ENCODE measurements at places on chromosomes 4 and X.

GRCh38 chr4:158172261-158173258, at the start of gene GASK1B:
TSS of gene GASK1B (minus strand) at chr4:158173025. CDS start at chr4:158171375, 1,650 bp downstream.
- peak; percentile 72 for DNase-seq

DNA sequence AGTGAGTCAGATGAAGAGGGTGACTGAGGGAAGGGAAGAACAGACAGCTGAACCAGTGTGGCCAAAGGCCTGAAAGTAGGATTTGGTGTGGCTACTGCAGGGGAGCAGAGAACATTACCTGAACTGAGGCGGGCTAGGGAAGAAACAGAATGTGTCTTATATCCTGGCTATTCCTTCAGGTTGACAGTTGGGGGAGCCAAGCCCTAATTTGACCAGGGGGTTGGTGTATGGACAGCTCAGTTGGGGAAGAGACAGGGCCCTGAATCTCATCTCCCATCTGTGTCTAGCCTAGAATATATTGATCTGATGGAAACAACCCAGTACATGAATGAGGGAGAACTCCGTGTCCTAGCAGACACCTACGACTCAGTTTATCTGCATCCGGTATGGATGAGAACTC, 4.2 kb downstream of the HDAC6 start:
- DNase-seq, result no peak

GRCh38 chr4:180538384-180539057, 1704.7 kb upstream of the TENM3 start:
- no peak for DNase-seq

DNA sequence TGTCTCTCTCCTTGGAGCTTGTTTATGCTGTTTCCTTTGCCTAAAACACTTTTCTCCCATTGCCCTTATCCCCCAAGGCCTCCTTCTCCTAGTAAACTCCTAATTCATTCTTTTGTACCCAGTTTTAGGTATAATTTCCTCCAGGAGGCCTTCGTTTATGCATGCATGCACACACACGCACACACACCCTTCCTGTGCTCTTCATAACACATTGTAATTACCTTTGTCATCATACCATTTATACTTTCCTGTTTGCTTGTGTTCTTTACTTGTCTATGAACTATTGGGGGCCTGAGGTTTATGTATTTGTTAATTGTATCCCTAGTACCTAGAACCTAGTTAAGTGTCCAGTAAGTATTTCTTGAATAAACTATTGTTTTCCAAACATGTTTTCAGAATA, 45.5 kb downstream of the XIAP start:
- no peak for DNase-seq

- DNase-seq, result no peak
Observed at GRCh38 chrX:40912166-40912565, 173.1 kb upstream of the USP9X start.

DNA sequence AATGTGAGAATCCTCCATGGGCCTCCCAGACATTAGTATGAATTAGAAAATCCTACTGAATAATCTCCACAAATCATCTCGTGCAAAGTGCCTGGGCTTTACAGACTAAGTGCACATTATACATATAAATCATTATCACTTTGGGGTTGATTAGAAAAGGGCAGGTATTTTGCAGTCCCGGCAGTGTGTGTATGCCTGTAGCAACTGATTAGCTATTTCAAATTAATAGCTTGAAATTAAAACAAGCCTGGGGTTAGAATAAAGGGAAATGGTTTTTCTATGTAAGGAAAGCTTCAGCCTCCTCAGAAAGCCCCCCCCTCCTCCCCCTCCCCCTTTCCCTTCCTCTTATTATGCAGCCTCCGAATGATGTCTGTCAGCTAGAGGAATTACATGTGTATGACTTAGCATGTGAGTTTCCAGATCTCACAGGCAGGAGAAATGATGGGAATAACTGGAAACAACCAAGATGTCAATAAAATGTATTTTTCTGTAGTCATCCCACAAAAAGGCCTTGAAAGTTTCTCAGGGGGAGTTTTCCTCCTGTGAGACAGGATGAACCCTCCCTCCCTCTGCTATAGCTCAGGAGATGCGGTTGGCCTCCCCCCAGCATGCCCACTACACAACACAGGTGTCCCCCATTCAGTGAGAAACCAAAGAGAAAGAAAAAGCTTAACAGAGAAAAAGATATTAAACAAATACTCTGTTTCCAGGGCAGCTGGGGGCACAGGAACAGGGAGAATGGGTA, 41.2 kb upstream of the RASGEF1B start:
- DNase-seq, result peak; percentile 56

DNA sequence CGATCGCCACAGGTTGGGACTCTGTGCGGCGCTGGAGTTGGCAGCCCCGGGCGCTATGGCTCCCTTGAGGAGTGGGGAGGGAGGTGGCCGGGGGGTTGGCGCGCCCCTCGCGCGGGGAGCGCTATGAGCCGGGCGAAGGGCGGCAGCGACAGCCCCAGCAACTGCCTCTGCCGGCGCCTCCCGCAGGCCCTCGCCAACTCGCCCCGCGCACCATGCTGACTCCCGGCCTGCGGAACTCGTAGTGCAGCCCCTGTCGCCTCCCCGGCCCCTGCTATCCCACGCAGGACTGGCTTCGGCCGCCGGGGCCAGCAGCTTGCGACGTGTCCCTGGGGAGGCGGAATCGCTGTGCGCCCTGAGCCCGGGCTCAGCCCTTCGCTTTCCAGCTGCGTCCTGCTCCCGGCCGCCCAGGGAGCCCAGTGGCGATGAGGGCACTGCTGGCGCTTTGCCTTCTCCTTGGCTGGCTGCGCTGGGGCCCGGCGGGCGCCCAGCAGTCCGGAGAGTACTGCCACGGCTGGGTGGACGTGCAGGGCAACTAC, 415 bp downstream of the SHISA3 start:
- DNase-seq, result peak; percentile 24

GRCh38 chr4:37995299-37995821, 35.2 kb downstream of the PTTG2 start:
- DNase-seq, result no peak

DNA sequence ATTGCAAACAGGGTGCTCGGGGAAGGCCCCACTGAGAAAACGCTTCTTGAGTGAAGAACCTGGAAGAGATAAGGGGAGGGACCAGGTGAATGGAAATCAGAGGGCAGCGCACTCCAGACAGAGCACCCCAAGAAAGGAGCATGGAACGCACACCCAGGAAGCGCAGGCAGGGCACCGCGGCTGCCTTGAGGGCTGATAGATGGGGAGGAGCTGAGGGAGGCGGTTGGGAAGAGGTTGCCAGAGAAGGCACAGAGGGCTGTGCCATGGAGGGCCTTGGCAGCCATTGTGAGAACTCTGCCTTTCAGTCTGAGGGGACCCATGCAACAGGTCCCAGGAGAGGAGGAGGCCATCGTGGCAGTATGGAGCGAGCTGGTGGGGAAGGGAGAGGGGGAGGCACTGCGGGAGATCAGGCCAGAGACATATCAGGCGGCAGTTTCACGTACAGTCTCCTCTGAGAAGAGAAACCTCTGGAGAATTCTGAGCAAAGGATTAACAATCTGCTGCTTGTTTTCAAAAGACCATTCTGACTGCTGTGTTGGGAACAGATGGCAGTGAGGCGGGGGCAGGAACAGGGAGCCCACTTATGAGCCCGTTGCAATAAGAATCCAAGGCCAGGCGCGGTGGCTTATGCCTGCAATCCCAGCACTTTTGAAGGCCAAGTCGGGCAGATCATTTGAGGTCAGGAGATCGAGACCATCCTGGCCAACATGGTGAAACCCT, 83.7 kb downstream of the PCYT1B start:
- no peak for DNase-seq

DNA sequence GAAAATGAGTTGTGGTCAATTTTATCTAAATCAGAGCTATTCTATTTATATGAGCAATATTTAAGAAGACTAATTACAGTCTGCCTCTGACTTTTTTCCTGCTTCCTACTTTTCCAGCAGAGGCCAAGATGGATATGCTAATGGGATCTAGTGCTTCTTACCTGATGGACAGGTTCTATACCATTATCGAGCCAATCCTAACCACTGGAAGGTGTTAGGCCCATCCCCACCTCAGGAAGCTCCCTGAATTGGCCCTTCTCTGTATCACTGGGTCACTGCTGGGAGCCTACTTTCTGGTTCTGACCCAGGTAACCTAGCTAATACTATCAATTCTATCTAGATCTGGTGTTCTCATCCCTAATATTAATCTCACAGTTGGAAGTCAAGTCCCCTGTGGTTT, 577 bp upstream of the YIPF7 start:
- DNase-seq, result no peak

- peak; percentile 39 for DNase-seq
Observed at GRCh38 chr4:8105306-8106100, 53.1 kb downstream of the ABLIM2 start.

- peak; percentile 22 for DNase-seq
Observed at GRCh38 chr4:35689870-35690269, 554.4 kb downstream of the ARAP2 start.

DNA sequence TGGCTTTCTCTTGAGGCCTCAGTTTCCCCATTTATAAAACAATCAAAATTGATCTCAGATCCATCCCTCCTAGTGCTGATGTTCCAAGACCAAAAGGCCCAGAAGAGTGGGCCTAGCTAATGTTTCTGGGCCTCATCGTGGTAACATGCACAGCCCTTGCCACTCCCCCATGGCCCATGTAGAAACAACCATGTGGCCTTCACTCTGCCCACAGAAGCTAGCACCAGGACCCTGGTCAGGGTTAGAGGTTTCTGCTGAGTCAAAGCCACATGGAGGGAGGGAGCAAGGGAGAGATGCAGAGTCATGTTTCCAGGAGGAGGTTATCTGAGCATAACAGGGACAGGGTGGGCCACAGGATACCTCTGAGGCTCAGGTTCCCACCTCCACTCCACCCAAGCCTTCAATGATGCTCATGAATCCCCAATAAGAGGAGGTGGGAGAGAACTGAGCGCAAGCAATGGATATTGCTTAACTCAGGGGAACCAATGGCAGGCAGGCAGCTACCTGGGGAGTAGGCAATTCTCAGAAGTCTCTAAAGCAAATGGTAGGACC, 16.9 kb downstream of the OTUD5 start:
- no peak for DNase-seq

- DNase-seq, result peak; percentile 70
Observed at GRCh38 chrX:3811331-3812311, 98.2 kb upstream of the PRKX start.

- no peak for DNase-seq
Observed at GRCh38 chrX:18255059-18255458, 34.4 kb upstream of the BEND2 start.

DNA sequence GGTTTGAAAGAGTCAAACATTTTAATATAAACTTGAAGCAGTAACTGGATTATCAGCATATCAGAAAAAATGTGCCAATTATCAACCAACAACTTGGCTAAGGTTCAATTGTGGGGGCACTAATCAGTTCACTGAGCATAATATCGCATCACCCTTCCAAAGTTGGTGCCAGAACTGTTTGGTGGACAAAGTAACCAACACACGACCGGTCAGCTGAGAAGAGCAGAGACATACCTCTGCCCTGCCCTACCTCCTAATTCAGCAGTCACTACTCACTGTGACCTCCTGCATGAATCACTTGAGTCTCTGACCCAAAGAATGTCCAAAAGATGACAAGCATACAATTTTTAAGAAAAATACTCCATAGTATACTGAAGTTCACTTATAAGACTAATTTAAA, 53.2 kb downstream of the TSPAN5 start:
- DNase-seq, result no peak

GRCh38 chr4:2824836-2825381, 18.7 kb upstream of the ADD1 start:
- DNase-seq, result no peak

DNA sequence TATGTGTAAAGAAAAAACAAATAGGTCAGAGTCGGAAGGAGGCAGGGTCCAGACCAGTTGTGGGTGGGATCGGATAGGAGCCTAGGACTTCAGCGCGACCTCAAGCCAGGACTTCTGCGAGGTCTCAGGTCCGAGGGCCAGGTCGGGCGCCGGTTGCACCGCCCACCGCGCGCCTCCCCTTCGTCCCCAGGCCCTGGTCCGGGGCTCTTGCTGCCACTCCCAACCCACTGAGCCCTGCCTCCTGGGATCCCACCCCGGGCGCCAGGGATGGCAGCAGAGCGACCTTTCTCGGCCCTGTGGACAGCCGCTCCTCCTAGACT, 12.3 kb downstream of the PITX2 start:
- DNase-seq, result no peak

DNA sequence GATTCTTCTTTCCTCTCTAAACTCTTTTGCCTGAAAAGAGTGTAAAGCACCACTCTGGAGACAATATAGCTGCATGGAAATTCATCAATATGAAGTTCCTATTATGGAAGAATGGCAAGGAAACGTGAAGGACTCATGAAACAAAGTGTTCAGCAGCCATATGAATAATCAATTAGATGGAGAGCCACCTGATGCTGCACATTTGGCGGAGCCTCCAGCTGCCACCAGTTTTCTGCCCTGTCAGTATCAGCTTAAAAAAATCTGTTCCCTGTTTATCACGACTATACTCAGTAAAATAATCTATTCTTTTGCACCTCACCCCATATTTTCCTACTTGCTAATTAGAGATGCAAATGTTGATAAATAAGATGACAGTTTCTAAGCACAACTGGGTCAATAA, 276.0 kb downstream of the UNC5C start:
- DNase-seq, result peak; percentile 64

DNA sequence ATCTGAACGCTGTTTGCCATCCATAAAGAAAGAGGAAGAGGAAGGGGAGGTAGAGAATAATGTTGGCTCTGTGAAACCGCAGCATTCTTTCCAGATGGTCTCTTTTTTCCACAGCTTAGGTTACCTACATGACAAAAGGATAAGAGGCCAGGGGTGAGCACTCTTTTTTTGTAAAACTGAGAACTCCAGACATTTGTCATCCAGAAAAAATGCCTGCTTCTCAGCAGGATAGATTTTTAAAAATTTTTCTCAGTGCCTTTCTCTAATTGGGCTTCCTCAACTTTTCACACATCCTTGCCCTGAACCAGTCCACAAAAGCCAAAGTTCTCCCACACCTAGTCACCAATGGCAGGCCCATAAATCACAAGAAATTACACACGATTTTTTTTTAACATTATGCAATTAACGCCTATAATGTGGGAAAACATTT, 158.1 kb upstream of the TENM3 start:
- no peak for DNase-seq

- DNase-seq, result no peak
Observed at GRCh38 chr4:152106781-152107321, 346.0 kb upstream of the GATB start.

DNA sequence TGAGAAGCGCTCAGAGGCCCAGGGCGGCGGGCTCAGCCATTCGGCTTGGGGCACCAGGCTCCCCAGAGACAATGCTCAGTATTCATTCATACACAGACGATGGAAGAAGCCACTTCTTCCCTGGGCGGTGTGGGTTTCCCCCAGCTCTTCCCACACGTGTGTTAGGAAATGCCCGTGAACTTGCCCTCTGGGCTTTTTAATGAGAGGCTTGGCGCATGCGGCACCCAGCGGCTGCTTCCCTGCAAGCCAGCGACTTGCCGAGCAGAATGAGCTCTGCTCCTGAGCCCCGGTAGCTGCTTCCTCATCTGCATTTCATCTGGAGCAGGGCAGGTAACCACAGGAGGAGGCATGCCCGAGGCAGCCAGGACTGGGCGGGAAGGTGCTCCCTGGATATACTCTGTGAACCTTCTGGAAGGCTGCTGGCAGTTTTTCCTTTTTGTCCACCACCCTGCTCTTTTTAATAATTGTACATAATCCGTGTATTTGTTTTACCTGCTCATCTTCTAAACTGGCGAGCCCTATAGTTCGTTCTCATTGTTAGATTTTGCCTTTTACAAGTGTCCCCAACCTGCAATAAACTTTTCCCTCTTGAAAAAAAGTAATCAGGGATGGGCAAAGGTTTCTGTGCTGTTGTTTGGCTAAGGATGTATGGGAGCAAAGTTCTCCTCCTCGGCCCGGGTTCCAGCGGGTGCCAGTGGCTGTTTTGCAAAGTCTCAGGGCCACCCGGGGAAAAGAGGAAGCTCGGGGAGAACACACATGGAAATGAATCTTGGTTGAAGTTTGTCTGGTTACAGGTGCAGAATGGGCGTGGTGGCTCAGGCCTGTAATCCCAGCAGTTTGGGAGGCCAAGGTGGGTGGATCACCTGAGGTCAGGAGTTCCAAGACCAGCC, 178.8 kb downstream of the DCLK2 start:
- DNase-seq, result no peak
